ENCODE measurements at places on chromosomes 7 and 10.

DNA sequence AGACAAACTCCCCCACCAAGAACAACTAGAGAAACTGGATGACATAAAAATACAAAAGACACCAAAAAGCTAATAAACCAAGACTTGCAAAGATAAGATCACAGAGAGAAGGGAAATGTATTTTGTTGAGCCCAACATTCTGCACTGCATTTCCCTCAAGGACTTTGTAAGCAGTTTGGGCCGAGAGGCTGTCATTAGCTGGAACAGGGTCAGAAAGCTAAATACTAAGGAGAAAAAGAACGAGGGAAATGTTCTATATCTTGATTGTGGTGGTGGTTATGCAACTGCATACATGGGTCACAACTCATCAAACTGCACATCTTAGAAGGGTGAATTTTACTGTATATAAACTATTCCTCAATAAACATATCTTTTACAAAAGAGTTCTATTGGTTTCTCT lies 315.0 kb downstream of the IPMK start:
- DNase-seq: no peak

- peak; percentile 83 for DNase-seq
These were observed at the start of gene CCM2 for GRCh38 chr7:45000093-45001032. Gene CCM2, plus strand, starts transcription at chr7:45000201. Its CDS starts 133 bp downstream, at chr7:45000334.

- no peak for DNase-seq
These were observed 141.3 kb downstream of the JMJD1C start for GRCh38 chr10:63324495-63324854.

DNA sequence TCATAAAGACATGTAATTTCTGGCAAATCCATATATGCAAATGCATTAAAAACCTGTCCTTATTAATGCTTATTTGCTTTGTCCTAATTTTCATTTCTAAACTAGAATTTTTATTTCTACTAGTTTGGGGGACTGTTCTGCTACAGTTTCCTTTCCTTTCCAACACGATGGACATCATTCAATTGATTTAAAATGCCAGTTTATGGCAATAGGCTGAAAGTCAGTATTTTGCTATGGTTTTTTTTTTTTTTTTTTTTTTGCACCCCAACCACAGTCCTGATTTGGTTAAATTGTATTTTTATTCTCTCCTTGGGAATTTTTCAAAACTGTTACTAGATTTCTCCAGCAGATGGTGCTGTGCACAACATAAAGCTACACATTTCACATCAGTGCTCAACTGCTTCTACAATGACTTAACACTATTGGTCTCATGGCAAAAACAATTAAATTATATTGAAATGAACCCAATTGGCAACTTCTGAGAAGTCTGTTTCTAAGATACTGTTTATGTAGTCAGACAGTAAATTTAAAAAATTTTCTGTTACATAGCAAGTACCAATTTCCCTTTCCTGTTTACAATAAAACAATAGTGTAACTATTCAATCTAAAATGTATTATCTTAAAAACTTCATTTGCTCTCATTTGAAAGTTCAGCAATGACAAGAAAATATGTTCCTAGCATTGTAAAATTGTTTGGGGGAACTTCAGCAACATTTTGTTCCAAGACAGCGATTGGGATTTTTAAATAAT lies 193.8 kb upstream of the CCDC6 start:
- DNase-seq: no peak

DNA sequence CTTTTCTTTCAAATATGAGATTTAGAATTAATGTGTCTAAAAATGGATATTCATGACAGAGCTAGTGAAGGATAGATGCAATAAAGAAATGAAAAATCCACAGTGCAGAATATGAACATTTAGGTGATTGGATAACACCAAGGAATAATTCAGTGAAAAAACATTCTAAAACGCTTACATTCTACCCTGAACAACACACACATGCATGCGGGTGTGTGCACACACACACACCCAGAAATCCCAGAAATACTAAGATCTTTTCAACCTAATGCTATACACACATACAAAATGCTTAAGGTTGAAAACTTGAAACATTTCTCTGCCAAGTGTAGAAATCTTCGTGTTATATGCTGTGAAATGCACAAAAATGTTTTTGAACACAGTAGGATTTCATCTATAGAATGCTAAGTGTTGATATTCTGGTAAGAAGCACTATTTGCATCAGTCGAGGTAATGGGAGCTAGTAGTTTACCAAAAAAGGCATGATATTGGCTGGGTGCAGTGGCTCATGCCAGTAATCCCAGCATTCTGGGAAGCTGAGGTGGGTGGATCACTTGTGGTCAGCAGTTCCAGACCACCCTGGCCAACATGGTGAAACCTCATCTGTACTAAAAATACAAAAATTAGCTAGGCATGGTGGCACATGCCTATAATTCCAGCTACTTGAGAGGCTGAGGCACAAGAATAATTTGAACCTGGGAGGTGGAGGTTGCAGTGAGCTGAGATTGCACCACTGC lies 600.6 kb downstream of the PHTF2 start:
- no peak for DNase-seq

- peak; percentile 35 for DNase-seq
These were observed 153.5 kb downstream of the RNF216 start for GRCh38 chr7:5627745-5628547.

DNA sequence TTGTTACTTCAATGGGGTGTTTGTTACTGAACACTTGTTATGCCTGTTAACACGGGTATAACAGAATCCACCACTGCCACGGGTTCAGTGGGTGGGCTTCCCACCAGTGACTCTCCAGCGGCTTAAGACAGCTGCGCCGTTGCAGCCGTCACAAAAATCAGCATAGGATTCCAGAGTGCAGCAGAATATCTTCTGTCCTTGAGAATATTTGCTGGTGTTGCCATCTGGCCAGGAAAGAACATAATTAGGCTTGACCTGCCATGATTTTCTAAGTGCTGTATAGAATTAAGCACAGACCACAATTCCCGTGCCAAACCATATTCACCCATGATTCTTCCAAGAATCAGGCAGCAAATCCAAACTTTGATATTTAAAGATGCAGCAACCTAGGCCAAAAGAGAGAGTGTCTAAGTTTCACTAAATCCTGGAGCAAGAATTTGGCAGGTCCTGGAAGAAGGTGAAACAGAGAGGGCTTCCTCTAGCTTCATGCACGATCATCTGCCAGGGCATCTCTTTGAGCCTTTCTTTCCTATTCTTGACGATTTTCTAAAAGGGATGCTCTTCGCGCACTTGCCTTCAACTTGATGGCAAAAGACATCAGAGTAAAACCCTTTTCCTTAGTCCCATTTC lies 95.0 kb downstream of the FRMD4A start:
- no peak for DNase-seq

GRCh38 chr7:48052748-48053147 lies 17.4 kb downstream of the C7orf57 start:
- DNase-seq: no peak

DNA sequence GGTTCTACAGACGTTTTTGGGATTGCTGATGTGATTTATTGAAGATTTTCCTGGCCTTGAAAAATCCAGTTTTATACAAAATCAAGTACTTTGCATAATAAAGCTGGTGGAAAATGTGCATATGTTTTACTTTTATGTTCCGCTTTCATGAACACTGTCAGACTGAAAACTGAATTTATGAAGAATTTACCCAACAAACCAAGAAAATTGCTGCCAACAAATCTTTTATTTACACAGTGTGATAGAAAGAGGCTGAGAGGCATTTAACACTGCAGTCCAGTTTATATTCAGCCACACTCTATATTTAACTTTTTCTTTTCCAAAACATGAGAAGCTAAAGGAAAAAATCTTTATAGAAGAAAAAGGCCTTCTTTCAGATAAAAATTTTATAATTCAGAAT lies 35.4 kb upstream of the RSU1 start:
- DNase-seq: no peak

GRCh38 chr7:129370812-129371211 lies 63.4 kb upstream of the STRIP2 start:
- no peak for DNase-seq

DNA sequence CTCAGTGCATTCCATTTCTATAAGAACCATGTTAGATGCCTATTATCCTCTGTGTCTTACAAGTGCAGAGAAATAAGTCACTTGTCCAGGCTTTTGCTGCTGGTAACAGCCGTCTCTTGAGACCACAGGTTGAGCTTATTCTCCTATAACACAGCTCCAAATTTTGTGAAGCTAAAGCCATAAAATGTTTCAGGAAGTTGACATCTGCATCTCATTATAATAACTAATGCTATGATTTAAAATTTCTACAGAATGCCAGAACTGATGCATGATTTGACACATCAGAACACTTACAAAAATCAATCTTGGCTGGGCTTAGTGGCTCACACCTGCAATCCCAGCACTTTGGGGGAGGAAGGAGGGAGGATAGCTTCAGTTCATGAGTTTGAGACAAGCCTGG lies 986.9 kb downstream of the TYW1 start:
- DNase-seq: no peak

GRCh38 chr10:27564880-27565279 lies 60.8 kb downstream of the RAB18 start:
- no peak for DNase-seq

DNA sequence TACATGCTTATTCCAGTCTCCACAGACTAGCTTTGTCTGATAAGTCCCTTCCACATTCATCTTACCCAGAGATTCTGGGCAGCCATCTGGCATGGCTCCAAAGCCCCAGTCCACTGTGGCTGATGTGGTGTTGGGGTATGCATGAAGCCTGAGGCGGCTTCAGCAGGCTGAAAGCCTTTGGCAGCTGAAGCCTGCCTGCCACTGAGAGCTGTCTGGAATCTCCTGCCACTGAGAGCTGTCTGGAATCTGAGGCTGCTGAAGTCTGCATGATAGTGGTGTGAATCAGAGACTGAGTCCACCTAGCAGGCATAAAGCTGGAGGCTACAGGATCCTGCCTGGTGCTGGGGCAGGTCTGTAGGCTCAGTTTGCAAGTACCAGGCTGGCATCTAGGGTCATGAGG lies 87.1 kb downstream of the DYNC1I1 start:
- no peak for DNase-seq

- DNase-seq: no peak
These were observed 20.5 kb upstream of the CFAP70 start for GRCh38 chr10:73379064-73379748.

DNA sequence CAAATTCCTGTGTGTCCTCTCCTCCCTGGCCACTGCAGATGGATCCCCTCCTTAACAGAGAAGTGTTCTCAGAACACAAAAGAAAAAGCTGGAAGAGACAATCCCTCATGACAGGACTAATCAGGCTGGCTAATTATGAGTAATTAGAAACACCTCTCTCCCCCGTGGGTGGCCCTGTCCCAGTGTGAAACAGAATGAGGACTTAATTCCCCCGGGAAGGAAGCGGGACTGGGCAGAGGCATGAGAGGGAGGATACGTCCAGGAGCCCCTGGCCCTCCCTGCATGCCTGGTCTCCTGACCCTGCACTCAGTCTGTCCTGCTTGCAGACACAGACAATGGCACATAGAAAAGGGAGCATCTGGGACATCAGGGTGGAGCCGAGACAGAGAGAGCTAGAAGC lies 7.6 kb upstream of the ADCYAP1R1 start:
- DNase-seq: no peak

DNA sequence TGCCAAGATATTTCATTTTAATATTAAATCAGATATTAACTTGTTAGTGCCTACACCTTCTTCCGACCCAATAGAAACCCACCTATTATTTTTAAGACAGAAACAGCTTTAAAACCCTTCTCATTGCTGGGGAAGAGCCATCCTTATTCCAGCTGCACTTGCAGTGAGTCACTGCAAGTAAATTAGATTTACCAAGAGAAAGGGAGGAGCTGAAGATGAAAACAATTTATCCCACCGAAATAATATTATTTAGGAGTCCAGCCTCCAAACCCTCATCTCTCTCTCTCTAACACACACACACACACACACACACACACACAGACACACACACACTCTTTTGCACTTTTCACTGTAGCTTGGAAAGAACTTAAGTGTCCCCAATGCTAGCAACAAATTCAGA lies 26.9 kb downstream of the TWIST1 start:
- no peak for DNase-seq

- DNase-seq: peak; percentile 18
These were observed 52.2 kb downstream of the CALML3 start for GRCh38 chr10:5576780-5577624.

GRCh38 chr7:35646289-35647023 lies 48.5 kb downstream of the HERPUD2 start:
- no peak for DNase-seq

- DNase-seq: no peak
These were observed 40.4 kb upstream of the DLX5 start for GRCh38 chr7:97064972-97065587.

- no peak for DNase-seq
These were observed 95.0 kb upstream of the SDK1 start for GRCh38 chr7:3206101-3206500.

DNA sequence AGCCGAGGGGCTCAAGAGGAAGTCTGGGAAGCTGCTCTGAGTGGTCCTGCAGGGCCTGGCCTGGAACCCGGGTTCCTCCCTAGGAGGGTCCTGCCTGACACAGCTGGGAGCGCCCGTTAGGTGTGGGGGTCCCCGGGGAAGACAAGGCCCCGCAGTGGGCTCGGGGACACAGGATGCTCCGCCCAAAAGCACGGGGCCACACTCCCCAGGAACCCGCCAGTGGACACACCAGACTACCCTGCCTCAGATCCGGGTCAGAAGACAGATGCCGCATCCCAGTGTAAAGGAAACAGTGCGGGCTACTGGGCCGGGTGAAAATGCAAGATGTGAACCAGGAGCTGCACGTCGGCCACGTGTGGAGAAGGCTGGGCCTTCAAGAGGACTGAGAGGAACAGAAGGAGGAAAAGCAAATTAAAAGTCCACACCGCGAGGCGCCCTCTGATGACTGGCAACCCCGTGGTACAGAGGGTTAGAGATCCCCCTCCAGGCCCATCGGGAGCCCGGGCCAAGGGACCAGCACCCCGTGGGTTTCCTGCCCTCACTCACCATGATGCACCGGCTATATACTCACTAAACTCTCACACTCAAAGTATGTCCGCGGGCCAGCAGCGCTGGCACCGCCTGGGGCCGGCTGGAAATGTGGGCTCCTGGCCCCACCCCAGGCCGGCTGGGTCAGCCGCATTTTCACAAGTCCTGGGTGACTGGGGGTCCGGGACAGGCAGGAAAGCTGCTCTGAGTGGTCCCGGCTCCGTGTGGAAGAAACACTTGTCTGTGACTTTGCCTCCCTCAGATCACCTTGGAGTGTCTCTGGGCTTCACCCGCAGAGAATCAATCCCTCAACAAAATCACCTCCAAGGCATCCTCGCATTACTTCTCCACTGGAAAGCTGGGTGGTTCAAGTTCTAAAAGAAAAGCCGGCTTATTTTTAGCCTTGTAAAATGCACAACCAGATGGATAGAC lies 6.1 kb downstream of the STK32C start:
- DNase-seq: peak; percentile 52

GRCh38 chr7:3232228-3232627 lies 68.8 kb upstream of the SDK1 start:
- no peak for DNase-seq
